ENCODE measurements at places on chromosomes 5 and 9.
A peak's percentile ranks its signal among the peaks of the same experiment; 100 is the strongest.

- DNase-seq, result no peak
These were observed 10.5 kb upstream of the GDNF start for GRCh38 chr5:37850226-37850865.

DNA sequence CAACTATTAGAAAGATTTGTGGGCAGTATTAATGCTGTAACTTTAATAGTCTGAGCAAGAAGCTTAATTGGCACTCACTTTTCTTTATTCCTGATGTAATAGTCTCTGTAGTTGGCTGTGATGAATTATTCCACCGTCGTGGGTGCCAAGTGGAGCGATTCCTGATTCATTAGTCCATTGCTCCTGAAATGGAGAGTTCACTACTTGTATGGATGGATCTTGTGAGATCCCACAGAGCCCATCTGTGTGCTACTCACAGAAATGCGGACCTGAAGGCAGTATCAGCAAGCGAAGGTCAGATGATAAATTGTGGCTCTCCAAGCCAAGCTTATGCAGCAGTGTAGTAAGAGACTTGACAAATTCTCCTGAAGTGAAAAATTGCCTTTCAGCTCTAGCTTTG lies 212.2 kb downstream of the CHSY3 start:
- no peak for DNase-seq

DNA sequence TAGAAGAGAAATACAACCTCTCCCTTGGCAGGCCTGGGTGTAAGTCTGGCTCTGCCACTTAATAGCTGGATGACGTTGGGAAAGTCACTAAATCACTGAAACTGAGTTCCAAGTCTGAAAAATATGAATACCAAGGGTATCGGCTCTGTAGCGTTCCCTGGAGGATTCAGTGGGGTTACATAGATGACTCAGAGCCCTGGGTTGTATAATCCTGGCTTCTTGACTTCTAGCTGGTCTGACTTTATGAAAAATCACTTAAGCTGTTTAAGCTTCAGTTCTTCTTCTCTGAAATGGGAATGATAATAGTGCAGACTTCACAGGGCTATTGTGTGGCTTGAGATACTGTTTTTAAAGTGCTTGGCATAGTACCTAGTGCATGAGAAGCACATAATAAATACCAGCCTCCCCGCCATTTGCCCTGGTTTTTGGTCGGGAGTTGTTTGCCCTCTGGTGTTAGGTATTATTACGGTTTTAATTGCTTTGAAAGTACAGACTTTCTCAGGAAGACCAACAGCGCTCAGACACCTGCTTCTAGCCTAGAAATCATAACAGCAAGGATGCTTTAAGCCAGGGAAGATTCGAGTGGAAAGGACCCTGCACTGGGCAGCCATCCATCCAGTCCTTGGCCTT lies 43.0 kb downstream of the CYFIP2 start:
- no peak for DNase-seq

- no peak for DNase-seq
These were observed 55.4 kb downstream of the GOLM1 start for GRCh38 chr9:86043999-86044398.

DNA sequence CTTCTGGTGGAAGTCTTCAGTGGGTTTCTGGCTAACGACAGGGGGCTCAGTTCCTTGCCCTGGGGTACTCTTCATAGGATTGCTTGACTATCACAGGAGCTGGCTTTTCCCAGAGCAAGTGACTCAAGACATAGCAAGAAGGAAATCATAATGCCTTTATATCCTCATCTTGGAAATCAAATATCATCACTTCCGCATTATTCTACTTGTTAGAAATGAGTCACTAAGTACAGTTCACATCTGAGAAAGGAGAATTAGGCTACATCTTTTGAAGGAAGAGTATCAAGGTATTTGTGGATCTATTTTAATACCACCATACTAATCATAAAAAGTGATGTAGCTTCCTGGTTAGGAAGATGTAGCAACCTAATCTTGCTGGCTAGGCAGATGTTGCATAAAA lies 148.2 kb upstream of the RAI14 start:
- DNase-seq, result no peak

- peak; percentile 4 for DNase-seq
These were observed 62.4 kb upstream of the FSD1L start for GRCh38 chr9:105385381-105385985.

- DNase-seq, result no peak
These were observed 150.9 kb downstream of the FGF18 start for GRCh38 chr5:171570244-171570825.

GRCh38 chr5:143760131-143760505 lies 51.8 kb upstream of the HMHB1 start:
- DNase-seq, result no peak

DNA sequence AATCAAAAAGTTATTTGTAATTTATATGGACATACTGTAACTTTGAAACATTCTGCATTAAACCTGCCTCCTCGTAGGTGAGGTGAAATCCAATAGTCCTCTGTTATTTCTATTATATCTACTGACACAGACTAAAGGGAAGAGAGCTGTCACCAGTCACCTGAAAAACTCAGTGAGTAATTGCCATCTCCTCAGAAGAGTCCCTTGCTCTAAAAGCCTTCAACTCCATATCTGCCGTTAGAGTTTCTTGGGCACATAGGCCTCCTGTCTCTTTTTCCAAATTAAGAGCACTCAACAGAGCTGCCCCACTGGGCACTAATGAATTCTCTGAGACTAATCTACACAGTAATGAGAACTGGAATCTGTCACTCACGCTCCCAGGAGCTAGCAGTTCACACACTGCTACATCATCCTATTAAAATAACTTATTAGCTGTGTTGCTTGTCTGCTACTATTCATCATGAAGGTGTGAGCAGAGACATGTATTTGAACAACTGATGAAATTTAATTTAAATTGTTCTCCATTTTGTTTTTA lies 67.3 kb upstream of the VCAN start:
- DNase-seq, result no peak

GRCh38 chr5:29321591-29321990 lies 1871.9 kb upstream of the CDH6 start:
- DNase-seq, result no peak

GRCh38 chr5:150948539-150948938 lies 43.8 kb upstream of the ZNF300 start:
- no peak for DNase-seq

- DNase-seq, result no peak
These were observed 23.5 kb downstream of the SAXO1 start for GRCh38 chr9:19009391-19009965.

GRCh38 chr5:138448481-138449398 lies 9.9 kb downstream of the REEP2 start:
- no peak for DNase-seq

DNA sequence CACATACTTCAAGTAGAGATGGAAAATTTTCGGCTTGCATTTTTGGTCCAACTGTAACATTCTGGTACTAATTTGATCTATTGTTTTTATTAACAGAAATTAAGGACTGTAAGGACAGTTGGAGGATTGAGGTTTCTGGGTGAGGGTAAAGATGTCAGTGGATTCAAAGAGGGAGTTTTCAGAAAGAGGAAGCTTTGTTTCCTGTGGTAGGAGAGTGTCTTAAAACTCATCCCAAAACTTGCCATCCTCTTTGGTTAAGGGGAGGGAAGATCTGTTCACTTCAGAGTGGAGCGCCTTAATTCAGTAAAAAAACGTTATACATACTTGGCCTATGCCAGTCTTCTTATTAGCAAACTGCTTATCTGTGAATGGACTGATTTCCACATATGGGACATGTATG lies 13.8 kb downstream of the CNTRL start:
- DNase-seq, result no peak

DNA sequence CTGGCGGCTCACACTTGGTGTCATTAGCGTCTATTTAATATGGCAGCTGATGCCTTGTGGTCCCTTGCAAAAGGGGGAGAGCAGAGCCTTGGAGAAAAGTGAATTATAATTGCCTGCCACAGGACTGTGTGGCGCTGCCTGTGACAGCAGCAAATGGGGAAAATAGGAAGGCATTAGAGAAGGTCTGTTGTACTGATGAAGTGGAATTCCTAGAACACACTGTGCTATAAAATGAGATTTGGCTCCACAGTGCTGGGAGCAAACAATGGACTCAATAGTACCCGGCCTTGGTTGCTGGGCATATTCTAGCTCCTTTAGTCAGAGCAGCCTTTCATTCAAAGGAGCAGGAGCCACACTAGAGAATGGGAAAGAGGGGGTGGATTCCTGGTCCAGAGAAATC lies 21.3 kb downstream of the SEMA6A start:
- no peak for DNase-seq

GRCh38 chr9:3526997-3527940 lies 1.5 kb upstream of the RFX3 start:
- DNase-seq, result no peak
